NCI-H2107 (cell line): ENCODE measurements at places on chromosomes 6 and 20.

GRCh38 chr6:113047932-113048331, 700.8 kb downstream of the RFPL4B start:
- no peak for DNase-seq

DNA sequence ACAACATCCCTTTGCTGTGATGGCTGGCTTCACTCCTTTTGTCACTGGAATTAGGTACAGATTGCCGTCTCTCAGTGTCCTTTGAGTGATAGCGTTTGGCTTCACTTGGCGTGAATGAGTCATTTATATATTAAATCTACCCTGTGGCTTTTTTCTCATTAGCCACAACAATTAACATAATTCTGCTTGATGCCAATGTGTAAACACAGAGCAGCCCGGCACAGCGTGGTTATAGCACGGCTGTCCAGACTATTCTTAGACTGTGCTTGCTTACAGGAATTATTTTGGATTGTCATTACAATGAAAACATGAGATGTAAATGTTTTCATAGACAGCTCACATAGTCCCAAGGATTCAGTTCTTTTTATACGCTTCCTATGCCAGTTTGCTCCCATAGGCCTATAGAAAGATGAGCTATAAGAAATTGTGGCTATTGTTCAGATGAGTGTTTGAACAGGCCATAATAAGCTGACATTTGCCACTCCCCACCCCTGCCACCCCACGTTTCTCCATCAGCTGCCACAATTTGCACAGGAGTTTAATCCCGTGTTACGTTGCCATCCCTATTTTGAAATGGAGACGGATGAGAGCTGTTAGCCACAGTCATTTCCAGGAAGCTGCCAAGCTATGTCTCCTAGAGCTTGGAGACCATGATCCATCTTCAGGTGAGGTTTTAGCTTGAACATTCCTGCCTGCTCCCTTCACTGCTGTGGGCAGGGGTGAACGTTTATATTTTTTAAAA, 65.9 kb downstream of the PPP1R14C start:
- no peak for DNase-seq

DNA sequence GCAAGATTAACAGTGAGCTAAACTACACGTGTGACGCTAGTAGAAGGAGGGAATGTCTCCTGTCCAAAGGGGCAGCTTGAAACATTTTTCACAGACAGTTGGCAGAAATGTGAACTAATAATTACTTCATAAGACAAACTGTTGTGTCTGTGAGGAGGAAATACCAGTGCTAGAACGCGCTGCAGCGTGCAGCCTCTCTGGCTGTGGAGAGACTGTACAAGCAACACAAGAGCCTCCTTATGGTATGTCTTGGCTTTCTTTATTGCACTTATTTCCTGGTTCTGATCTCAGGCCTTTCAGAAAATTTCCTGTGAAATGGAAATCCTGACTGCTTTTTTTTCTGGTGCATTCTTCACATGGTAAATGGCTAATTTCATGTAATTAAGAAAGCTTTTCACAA, 25.3 kb upstream of the TIAM2 start:
- DNase-seq, result no peak

DNA sequence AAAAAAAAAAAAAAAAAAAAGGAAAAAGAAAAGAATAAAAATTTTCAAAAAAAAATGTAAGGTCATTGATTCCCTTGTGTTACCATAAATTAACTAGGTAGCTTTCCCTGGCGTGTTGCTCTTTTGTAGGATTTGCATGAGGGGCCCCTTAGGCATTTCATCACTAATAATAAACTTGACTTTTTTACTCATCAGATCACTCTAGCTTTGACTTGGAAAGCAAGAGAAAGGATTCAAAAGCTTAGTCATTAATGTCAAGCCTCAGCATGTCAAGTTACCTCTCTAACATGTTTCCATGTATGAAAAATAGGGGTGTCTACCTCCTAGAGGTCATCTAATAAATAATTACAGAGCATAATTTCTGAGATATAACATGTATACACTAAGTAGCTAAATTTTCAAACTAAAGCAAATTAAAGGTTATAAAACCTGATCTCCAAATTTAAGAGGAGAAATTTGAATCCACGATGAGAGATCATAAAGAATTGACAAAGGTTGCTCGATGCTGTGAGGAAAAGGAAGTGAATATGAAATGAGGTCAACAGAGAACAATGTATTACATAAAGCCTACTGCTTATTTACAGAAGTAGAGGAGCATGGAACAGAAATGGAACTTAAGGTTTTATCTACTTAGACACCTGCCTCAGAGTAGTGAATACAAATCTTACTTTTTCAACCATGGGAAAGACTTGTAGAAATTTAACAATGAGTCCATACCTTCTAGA, 86.8 kb downstream of the ARHGAP18 start:
- no peak for DNase-seq

DNA sequence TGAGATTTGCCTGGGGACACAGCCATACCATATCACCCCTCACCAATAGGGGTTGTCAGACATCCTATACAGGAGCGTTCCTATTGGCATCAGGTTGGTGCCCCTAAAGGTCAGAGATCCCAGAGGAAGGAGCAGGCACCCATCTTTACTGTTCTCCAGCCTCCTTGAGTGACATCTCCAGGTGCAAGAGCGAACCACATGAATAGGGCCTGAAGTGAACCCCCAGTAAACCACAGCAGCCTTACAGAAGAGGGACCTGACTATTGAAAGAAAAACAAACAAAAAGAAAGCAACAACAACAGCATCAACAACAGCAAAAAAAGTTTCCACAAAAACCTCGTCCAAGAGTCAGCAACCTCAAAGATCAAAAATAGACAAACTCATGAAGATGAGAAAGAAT, 32.7 kb upstream of the SENP6 start:
- no peak for DNase-seq

GRCh38 chr20:15702161-15702560, 871.1 kb downstream of the KIF16B start:
- no peak for DNase-seq

DNA sequence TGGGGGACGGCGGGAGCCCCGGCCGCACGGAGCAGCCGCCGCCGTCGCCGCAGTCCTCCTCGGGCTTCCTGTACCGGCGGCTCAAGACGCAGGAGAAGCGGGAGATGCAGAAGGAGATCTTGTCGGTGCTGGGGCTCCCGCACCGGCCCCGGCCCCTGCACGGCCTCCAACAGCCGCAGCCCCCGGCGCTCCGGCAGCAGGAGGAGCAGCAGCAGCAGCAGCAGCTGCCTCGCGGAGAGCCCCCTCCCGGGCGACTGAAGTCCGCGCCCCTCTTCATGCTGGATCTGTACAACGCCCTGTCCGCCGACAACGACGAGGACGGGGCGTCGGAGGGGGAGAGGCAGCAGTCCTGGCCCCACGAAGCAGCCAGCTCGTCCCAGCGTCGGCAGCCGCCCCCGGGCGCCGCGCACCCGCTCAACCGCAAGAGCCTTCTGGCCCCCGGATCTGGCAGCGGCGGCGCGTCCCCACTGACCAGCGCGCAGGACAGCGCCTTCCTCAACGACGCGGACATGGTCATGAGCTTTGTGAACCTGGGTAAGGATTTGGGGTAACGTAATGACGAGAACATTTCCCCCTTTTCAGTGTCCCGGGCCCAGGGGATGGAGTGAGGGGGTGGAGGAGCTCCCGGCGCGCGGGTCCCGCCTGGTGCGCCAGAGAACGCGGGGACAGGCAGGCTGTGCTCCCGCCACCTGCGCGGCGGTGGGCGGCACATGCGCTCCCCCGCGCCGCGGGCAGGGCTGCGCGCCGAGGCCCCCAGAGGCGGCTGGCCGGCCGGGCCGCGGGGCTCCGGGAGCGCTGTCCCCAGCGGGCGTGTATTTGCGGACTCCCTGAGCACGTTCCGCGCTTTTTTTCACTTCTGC, 1.4 kb downstream of the BMP6 start:
- no peak for DNase-seq

DNA sequence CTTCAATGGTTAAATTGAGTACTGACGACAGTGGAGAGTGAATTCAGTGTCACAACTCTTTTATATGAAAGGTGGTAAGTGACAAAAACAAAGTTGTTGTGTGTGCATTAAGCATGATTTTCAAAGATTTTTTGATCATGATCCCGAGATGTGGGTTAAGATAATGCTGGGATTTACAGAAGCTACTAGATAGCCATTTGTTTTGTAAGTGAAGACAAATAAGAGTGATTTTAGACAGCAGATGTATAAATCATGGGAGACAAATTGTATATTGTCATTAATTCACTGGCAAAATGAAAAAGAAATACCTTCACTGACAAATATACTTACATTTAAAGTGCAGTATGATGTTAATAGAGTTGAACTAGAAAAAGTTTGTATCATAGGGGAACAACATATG, 6.1 kb downstream of the ADGRB3 start:
- no peak for DNase-seq

- DNase-seq, result no peak
Observed at GRCh38 chr6:147065786-147066185, 138.4 kb upstream of the STXBP5 start.

- no peak for DNase-seq
Observed at GRCh38 chr6:2187826-2188225, 57.6 kb downstream of the GMDS start.

DNA sequence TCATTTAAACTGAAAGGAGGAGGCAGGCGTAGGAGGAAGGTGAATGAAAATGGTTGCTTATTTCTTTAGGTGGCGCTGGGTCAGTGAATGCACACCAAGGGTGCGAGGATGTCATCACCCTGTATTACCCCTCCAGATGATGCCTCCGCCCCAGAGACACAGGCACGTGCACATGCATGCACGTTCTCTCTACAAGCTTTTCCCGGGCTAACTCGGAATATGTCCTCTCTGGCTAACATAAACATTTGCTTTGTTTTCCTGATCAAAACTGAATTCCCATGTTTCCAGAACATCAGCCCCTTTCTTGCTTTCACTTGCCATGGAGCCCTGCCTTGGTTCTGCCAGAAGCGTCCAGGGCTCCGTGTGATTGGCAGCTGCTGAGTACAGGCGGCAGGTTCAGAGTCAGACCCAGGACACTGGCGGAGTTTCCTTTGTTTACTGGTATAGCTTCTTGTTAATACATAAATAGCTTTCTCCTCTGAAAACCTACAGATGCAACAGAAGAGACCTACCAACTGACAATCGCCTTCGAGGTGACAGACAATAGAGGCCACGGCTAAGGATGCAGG, 131.2 kb upstream of the RPS6KA2 start:
- DNase-seq, result no peak

DNA sequence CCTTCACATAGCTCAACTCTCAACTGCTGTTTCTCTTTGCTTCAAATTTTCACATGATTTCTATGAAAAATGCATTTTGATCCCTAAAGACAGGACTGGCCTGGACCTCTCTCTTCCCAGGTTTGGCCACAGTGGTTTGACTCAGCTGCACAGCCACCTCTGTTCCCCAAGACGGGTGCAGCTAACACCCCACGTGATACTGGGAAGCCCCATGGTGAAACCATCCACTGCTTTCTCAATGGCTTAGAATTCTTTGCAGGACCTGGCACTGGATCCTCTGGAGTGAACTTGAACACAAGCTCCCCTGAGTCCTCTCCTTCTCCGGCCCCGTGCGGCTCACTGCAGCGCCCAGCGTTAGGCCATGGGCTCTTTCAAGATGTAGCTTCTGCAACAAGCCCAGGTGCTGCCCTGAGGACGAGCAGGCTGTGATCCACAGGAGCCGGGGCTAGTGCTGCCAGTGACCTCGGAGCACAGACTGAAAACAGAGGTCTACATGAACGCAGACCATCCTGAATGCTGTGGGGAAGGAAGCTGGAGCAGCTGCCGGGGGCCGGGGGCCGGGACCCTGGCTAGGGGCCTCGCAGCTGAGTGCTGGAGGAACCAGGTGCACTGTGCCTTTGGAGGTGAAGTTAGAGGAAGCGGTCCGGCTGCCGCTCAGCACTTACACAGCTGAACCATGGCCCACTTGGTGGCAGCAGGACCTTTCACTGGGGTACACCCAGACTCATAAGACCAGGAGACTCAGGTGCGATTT, 58.8 kb upstream of the MPC1 start:
- no peak for DNase-seq

GRCh38 chr20:62143957-62144825, 622 bp downstream of the SS18L1 start:
- no peak for DNase-seq
